ENCODE measurements at places on chromosomes 4 and X.

DNA sequence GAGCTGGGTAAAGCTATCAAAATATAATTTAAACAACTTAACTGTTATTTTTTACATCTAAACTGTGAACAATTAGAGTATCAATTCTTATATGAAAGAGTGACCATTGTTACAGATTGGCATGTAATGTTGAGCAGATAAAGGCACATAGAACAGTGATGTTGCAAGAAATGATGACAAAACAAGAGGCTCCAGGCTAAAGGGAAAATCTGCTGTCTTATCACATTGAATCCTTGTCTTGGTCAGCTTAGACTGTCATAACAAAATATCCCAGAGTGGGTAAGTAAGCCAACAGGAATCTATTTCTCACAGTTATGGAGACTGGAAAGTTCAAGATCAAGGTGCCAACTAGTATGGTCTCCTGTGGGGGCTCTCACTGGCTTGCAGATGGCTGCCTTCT is 154.1 kb upstream of the PPP3CA start:
- no peak for ATAC-seq

- ATAC-seq = no peak
Measured at GRCh38 chr4:99885063-99885664, 9.1 kb downstream of the LAMTOR3 start.

DNA sequence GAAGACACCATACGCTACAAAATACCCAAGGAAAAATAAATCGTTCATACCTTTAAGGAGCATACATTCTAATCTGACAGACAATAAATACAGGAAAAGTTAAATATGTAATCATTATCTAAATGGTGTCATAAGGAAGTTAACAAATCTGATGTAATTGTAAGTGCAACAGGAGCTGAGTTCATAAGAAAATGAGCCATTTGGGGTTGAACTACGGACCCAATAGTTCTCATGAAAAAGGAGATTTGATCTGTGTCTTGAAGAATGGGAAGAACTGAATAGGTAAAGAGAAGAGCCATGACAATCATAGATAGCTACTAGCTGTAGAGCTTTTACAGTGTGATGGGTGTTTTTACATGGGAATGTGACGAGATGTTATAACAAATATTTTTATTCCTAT is 175.6 kb downstream of the ANKRD50 start:
- no peak for ATAC-seq

GRCh38 chrX:85243155-85243554 is 424 bp downstream of the SATL1 start:
- ATAC-seq = no peak

GRCh38 chrX:39896951-39897740 is 200.6 kb downstream of the BCOR start:
- ATAC-seq = no peak

DNA sequence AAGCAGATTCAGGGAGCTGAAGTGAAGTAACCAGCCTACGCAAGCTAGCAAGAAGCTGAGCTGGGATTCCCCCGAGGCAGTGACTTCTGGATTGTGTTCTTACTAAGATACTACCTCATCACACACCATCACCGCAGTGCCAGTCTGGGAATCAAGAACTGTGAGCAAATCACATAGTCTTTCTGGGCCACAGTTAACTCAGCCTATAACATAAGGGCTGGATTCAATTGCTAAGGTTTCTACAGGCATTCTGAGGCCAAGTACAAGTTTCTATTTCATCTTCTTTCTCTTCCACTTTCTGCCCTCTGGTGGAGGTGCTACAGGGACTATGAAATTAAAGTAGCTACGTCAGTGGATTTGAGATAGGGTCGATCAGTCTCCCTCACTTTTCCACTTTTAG is 1.4 kb upstream of the CORIN start:
- ATAC-seq = peak; percentile 97

GRCh38 chrX:134646691-134647090 is 11.6 kb downstream of the PLAC1 start:
- ATAC-seq = no peak

GRCh38 chrX:72057849-72058248 is 73.9 kb downstream of the RTL5 start:
- no peak for ATAC-seq

- ATAC-seq = no peak
Measured at GRCh38 chr4:25060241-25060962, 29.7 kb upstream of the LGI2 start.

GRCh38 chrX:43958529-43958928 is 14.7 kb downstream of the NDP start:
- peak; percentile 47 for ATAC-seq

DNA sequence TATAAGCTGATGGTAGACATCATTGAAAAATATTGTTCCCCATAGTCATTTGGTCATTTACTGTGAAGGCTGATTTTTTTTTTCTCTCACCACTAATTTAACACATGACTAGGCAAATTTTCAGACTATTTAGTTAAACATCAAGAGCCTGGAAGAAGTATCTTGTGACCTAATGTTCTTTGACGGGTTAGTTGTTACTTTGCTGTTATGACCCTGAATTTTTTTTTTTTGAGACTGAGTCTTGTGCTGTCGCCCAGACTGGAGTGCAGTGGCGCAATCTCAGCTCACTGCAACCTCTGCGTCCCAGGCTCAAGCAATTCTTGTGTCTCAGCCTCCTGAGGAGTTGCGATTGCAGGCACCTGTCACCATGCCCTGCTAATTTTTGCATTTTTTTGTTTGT is 67.0 kb downstream of the HPF1 start:
- no peak for ATAC-seq

- peak; percentile 92 for ATAC-seq
Measured at GRCh38 chr4:186201535-186202230, 10.3 kb downstream of the CYP4V2 start.

DNA sequence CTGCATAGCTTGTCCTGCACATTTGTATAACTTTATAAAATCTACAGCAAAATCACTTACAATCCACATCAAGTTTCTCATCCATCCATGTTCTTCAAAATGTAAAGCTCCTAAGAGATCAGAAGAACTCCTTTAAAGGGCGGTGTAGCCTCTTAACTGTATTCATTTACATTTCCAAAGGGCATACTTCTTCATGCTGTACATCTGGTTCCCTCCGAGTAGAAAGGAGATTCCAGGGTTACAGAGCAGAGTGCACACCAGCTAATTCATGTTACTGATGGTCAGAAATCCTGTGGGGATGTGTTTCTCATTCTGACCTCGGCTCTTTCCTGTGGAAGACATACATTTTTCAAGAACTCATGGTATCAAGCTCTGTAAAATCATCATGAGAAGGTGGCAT is 231.8 kb downstream of the ARAP2 start:
- ATAC-seq = no peak

- ATAC-seq = no peak
Measured at GRCh38 chrX:97057349-97057909, 173.7 kb downstream of the RPA4 start.

- no peak for ATAC-seq
Measured at GRCh38 chr4:73704314-73705055, 35.9 kb upstream of the CXCL8 start.

DNA sequence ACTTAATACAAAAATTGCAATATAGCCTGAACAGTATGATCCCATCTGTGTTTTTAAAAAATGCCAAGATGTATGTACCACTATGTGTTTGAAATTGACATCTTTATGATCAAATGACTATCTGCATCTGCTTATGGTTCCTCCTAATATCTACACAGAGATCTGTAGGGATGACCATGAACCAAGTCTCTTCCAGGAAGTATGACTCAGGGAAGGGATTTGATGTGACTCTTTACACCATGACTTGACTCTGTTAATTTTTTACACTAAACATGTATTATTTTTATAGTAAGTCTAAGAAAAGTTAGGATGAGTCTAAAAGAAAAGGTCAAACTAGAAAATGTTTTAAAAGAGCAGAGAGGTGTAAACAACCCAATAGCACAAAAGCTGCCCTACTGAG is 164.0 kb downstream of the SH3KBP1 start:
- ATAC-seq = peak; percentile 58

- ATAC-seq = no peak
Measured at GRCh38 chrX:7145454-7145853, 2.1 kb upstream of the STS start.

DNA sequence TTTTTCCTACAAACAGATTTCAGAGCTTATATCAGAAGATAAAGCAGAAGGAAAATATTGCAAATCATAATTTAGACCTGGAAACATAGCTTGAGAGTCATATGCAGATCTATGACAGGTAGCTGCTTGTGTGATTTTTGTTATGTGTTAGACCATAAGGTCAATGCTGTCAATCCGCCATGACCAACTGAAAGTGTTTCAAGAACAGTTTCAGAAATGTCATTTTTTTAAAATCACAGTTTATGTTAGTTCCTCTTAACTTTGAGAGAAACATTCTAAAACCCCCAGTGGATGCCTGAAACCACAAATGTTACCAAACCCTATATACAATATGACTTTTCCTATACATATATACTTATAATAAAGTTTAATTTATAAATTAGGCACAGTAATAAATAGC is 391.3 kb upstream of the FAM241A start:
- ATAC-seq = no peak

DNA sequence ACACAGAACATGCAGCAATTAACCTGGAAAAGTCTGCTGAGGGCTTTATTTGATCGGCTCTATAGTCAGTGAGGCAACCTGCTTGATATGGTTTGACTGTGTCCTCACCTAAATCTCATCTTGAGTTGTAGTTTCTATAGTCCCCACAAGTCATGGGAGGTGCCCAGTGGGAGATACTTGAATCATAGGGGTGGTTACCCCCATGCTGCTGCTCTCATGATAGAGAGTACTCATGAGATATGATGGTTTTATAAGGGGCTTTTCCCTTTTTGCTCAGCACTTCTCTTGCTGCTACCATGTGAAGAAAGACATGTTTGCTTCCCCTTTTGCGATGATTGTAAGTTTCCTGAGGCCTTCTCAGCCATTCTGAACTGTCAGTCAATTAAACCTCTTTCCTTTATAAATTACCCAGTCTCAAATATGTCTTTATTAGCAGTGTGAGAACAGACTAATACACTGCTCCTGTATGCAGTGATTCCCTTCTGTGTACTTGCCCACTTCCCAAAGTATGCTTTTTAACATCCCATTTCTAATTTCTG is 78.2 kb downstream of the NPFFR2 start:
- ATAC-seq = no peak

DNA sequence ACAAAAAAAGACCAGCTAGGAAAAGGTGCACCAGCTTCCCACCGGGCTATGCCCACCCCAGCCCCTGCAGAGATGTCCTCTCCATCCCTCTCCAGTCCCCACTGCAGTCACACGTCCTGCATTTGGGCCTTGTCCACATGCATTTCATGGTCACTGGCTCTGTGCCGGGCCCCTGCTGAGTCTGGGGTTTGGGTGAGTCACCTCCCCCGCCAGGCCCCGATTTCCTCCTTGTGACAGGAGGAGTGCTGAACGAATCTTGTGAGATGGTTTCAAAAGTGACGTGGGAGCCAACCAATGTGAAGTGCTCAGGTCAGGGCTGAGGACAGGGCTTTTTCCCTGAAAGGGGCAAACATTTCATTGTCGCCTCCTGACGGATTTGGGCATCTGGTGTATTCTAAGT is 7.1 kb downstream of the CPZ start:
- ATAC-seq = no peak

- ATAC-seq = peak; percentile 44
Measured at GRCh38 chr4:119629142-119629471, 503 bp upstream of the PDE5A start.

DNA sequence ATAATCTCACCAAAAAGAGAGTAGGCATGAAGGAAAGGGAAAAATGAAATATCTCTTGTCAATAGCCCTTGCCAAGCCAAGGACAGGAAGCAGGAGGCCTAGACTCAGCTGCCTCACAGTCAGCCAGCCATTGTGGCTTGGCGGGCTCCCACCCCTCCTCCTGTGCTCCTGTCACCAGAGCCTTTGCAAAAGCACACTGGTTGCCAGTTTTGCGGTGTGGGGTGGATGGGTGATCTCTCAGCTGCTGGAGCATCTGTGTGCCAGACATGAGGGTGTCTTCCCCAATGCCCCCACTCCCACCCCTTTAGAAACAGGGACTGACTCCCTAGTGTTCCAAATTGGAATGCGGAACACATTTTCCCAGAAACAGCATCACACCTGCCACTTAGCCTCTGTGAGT is 26.1 kb downstream of the ARHGEF6 start:
- no peak for ATAC-seq

- ATAC-seq = peak; percentile 34
Measured at GRCh38 chr4:77156912-77157858, at the start of gene CCNG2. Gene CCNG2, plus strand, starts transcription at chr4:77157207. Its CDS starts 1,326 bp downstream, at chr4:77158533.

DNA sequence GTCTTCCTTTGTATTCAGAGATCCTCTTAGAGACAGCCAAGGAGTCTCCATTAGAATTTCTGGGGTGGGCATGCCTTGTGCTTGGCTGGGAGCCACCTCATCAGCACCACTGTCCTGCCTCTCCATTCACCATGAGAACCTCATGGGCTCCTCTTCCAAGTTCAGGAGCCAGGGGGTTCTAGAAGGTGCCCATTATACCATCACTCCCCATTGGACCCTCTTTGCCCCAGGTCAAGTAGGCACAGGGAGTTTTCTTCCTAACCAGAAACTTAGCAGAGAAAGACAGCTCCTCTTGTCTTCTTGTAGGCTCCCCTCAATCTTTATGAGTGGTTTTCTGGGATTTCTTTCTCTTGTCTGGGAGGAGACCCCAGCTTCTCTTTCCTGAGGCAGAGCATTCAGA is 31.1 kb downstream of the ASMT start:
- no peak for ATAC-seq

DNA sequence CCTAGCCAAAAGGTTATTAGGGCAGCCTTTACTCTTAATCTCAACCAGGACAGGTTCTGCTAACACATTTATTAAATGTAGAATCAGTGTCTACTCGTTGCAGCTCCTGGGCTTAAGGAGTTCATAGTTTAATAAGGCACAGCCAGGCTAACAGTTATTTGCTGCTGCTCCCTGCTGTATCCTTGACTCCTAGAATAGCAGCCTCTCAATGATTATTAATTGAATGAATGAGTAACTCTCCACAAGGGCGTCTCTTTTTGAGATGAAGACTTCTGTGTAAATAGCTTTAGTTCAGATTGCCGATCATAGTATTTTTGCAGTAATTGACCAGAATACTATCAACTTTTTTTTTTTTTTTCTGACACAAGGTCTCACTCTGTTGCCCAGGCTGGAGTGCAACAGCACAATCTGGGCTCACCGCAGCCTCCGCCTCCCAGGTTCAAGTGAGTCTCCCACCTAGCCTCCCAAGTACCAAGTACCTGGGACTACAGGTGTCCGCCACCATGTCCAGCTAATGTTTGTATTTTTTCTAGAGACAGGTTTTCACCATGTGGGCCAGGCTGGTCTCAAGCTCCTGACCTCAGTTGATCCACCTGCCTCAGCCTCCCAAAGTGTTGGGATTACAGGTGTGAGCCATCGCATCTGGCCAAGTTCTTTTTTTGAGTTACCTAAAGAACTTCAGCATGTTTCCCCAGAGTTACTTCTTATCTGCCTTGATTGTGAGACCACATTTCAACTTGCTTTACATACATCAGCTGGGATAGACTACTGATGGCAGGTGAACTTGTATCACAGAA is 2.9 kb downstream of the UGDH start:
- ATAC-seq = no peak

GRCh38 chrX:51435101-51435500 is 61.3 kb downstream of the NUDT11 start:
- no peak for ATAC-seq
